ENCODE measurements at places on chromosomes 11 and 22.

DNA sequence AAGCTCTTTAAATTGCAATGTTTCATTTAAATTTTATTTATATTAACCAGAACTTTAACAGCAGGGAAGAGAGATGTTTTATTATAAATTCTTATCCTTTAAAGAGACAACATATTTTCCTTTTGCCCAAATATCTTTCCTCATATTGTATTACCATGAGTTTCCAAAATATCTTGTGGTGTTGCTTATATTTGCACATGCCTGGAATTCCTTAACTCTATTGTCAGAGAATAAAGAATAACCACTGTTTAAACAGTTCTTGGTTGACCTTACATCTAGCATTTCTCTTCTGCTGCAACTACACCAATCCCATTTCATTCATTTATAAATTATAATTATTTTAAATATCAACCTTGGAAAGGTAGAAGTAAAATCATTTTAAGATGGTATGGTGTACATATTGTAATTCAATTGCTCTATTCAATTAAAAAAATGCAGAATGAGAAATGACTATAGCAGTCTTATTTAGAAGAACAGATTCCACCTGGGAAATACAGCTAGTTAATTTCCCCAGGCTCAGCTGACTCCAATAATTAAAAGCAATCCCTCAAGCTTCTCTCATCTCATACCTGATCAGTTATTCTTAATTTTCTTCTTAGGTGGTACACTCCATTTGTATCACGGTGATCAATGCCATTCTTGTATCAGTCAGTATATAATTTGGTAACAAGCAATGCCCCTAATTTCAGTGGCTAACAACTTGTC, 923.3 kb downstream of the KCNA4 start:
- H3K27ac ChIP-seq, result no peak overlapping the region
- DNase-seq, result no peak
- H3K27me3 ChIP-seq, result no peaks in the 10 kb centered on the region
- H3K4me3 ChIP-seq, result no peak overlapping the region

GRCh38 chr11:31805629-31806185, 5.4 kb downstream of the PAX6 start:
- peaks cover 6% of the 10 kb centered on the region for H3K4me1 ChIP-seq
- H3K4me3 ChIP-seq, result no peak overlapping the region
- DNase-seq, result no peak
- H3K27ac ChIP-seq, result no peak overlapping the region

DNA sequence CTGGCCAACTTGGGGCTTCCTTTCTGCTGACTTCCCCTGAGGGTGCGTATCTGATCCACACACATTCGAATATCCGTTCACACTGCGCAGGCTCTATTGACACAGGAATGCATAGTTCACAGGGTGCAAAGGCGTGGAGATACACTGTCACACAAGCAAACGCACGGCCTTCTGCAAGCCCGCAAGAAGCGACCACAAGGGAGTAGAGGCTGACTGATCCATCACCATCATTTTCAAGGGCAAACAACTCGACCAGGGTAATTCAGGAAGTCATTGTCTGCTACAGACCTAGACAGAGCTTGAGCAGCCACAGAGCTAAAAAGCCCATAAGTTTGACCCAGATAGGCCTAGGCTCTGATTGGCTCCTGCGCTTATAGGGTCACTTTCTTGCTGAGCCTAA, 392.3 kb downstream of the MN1 start:
- H3K36me3 ChIP-seq, result no peaks in the 10 kb centered on the region
- peaks cover 28% of the 10 kb centered on the region for H3K27me3 ChIP-seq
- DNase-seq, result no peak
- no peak overlapping the region for H3K4me3 ChIP-seq
- no peaks in the 10 kb centered on the region for H3K4me1 ChIP-seq
- H3K27ac ChIP-seq, result no peak overlapping the region

DNA sequence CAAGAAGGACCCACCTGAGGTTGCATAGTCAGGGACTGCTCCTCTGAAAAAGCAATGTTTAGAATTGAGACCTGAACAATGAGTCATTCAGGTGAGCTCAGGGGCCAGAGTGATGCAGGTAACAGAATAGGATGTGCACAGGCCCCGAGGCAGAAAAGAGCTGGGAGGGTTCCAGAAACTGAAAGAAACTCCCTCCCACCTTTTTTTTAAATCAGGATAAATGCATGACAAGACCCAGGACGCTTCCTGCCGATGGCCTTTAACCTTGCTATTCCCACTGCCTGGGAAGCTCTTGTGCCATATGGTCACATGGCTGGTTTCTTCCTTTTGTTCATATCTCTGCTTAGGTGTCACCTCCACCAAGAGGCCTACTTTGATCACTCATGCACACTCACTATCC, 214.2 kb upstream of the ZBED5 start:
- H3K27me3 ChIP-seq, result no peaks in the 10 kb centered on the region
- no peak overlapping the region for H3K4me3 ChIP-seq
- no peak for DNase-seq
- H3K36me3 ChIP-seq, result no peaks in the 10 kb centered on the region

Measured in adrenal gland (tissue), 19 donors.